ENCODE measurements at places on chromosomes 16 and 17.

GRCh38 chr17:43393944-43394482 is 4.8 kb upstream of the ARL4D start:
- peak; percentile 74 for DNase-seq

DNA sequence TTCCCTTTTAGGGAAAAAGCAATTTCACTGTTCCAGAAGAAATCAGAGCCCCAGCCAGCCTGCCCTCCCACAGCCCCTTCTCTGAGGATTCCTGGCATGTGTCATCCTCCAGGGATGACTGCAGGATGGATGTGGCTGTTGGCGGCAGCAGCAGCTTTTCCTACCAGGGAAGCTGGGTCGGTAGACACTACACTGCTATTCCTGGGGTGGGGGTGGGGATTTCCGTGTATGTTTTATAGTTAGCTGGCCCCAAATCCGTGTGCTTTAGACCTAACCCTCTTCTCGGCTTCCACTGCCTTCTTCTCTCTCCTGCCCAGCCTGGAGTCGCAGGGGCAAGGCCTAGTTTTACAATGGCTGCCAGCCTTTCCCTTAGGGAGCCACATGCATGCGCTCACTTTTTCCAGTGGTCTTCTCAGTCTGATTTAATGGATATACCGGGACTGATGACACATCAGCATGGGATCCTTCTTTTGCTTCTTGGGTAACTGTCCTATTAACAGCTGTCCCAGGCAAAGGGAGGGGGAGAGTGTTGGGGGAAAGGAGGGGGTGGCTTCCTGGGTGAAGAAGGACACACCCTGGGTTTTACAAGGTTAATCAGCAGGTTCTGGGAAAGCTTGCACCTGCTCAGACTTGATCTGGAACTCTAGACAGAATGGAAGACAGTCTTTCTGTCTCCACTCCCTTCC is 2.7 kb upstream of the NFE2L1 start:
- DNase-seq, result no peak

GRCh38 chr17:60156746-60157145 is 7.0 kb downstream of the CA4 start:
- no peak for DNase-seq

DNA sequence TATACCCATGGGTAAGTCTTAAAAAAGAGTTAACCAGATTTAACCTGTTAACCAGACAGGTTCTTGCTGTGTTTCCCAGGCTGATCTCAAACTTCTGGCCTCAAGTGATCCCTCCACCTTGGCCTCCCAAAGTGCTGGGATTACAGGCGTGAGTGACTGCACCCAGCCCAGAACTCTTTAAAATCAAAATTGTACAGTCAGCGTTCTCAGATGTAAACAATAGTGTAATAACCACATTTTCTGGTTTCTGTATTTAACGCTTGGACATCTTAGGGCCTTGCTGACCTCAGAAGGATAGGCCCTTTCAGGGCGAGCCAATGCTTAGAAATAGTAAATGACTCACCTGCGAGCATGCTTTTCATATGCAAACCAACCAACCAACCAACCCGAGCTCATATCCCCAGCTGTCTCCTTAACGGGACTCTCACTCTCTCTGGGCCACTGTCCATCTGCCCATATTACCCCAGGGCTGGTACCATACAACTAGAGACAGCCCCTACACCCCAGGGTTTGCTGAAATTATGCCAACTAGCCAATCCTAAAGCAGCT is 415.0 kb upstream of the XYLT1 start:
- DNase-seq, result no peak

- DNase-seq, result no peak
Observed at GRCh38 chr17:48240122-48240521, 132.6 kb downstream of the SNX11 start.

GRCh38 chr16:88589441-88589840 is 19.2 kb downstream of the ZC3H18 start:
- DNase-seq, result no peak

DNA sequence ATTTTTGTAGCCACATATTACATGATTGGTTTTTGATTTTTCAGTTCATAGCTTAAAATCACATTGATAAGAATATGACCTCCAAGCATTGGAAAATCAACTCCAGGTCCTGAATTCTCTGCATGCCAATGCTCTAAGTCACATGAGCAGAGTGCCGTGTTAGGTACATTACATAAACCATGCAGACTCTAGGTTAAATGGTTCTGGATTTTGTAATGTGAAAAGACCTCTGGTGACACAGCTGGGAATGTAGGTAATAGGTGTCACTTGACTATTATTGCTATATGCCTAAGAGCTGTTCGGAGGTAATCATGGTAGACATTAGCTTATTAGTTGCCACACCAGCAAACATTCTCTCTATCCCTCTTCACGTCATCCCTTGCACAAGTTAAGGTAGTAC is 231.1 kb upstream of the SALL1 start:
- no peak for DNase-seq

DNA sequence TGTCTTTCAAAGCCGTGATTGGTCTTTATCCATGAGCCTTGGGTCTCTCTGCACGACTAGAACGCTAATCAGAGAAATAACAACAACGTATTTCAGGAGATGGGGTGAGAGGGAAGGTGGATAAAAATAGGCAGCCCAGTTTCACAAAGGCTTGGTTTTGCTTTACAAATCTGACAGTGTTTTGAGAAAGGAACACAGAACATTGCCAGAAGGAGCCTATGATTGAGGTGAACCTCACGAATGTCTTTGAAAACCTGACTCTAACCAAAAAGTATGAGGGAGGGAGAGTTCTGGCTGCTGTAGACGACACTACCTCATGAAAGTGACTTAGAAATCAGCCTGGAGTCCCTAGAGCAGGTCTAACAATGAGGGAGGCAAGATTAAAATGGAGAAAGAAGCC is 38.0 kb upstream of the NOL11 start:
- DNase-seq, result no peak

DNA sequence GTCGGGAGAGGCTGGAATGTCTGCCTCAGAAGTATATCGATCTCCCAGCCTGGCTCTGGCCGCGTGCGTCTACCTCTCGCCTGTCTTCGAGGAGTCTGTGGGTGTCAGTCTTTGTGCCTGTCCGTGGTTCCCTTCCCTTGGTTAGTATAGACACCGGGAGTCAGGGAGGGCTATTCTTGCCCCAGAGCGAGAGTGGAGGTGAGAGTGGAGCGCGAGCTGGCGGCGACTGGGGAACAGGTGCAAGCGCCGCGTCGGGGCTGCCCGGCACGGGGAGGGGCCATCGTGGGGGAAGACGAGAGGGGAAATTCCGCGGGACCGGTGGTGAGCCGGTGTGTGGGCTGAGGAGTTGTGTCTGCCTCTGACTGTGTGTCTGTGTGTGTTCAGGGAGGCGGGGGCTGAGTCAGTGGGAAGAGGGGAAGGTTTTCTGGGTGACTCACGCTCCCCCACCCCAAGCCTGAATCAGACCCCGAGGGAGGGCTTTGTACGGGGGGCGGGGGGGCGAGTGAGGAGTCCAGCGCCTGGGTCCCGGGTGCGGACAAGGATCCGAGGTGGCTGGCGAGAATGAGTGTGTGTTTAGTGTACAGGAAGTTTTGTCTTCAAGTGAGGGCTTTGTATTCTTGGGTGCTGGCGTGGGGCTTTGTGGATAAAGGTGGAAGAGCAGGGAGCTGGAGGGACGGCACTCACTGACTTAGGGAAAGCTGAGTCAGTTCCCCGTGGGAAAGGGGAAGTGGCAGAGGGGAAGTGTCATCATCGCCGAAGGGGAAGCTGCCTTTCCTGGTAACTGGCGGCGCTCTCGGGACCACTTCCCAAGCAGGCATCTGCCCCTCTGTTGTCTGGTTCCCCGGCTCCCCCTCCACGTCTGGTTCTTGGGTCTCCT is 8.6 kb downstream of the KDM6B start:
- peak; percentile 99 for DNase-seq

DNA sequence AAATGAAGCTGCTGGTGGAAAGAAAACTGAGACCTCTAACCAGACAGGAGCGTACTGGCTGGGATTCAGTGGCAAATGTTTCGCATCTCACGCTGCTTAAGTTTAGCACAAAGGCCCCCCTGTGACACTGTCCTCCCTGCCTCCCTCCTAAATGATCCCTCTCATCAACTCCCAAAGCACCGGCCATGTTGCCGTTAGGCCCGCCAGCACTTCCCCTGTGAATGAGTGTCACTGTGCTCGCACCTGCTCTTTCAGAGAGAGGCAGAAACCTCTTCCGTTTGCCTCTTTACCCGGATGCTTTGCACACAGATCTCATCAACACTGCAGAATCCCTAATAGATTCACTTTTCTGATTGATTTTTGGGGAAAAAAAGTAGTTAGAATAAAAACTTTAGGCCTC is 26.5 kb downstream of the MBTPS1 start:
- DNase-seq, result no peak

DNA sequence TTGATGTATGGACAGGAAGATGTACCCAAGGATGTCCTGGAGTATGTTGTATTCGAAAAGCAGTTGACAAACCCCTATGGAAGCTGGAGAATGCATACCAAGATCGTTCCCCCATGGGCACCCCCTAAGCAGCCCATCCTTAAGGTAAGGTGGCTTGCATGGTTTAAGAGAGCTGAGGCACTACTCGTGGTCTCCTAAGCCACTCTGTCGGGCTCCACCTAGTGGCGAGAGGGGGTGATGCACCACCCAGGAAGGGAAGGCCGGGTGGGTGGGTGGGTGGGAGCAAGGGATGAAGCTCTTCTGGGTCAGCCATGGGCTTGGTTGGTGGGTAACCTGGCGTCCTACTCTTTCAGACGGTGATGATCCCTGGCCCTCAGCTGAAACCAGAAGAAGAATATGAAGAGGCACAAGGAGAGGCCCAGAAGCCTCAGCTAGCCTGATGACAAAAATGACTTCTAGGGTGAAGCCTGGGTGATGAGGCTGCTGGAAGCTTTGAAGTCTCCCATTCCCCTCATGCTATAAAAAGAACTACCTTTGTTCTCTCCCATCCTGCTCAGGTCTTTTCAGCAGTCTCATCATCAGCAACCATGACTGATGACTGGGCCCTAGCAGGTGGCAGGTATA is 21.5 kb downstream of the GPR179 start:
- peak; percentile 54 for DNase-seq

DNA sequence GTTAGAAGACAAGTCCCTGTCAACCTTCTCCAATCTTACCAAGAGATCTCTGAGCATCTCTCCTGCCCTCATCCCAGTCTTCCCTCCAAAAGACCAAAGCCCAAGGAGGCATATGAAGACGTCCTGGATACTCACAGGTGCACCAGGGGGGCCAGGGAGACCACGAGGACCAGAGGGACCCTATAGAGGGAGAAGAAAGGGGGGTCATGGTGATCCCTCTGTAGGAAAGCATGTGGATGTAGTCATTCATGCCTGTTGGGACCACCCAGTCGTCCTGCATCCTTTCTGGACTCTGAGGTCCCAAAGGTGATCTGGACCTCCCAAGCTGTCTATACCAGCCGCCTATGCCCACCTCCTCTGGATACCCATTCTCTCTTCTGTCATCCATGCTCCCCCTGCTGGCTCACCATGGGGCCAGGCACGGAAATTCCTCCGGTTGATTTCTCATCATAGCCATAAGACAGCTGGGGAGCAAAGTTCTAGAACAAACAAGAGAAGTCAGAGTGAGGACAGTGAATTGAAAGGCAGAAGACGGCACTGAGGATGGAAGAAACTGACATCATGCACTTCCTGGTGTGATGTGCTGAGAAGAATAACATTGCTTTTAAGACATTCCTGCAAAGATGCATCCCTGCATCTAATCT is 3.3 kb downstream of the COL1A1 start:
- DNase-seq, result peak; percentile 31

- DNase-seq, result no peak
Observed at GRCh38 chr17:17518014-17518413, 21.8 kb upstream of the RASD1 start.

DNA sequence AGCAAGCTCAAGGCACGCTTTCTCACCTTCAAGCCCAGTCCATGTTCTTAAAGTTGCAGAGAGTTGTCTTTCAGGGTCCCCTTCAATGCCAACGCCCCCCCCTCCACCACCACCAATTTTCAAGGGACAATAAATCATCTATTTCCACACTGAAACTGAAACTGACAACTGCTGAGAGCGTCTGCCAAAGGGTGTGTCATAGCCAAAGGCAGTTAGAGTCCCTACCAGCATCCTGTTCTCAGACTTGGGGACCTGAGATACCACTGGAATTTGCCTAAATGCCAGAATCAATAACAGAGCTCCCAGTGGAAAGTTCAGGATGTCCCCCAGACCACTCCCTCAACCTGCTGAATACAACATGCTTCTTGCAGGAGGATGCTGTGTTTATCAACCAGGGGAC is 133.2 kb upstream of the SOX9 start:
- DNase-seq, result no peak

DNA sequence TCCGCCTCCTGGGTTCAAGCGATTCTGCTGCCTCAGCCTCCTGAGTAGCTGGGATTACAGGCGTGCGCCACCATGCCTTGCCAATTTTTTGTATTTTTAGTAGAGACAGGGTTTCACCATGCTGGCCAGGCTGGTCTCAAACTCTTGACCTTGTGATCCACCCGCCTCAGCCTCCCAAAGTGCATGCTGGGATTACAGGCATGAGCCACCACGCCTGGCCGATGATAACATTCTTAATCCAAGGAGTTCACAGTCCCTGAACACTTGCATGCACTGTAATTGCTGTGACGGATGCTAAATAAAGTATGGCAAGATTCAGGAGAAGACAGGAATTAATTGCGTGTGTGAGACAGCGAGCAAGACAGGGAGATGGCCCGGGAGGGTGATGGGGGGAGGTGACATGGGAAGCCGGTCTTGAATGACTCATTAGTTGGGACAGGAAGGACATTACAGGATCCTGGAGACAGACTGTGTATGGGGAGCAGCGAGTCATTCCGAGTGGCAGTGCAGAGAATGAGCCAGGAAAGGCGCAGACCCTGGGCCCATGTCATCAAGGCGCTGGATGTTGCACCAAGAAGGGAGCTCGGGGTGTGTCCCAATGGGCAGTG is 6.7 kb downstream of the ABCA3 start:
- no peak for DNase-seq

- no peak for DNase-seq
Observed at GRCh38 chr16:6112700-6113099, 1015.1 kb upstream of the EEF2KMT start.

DNA sequence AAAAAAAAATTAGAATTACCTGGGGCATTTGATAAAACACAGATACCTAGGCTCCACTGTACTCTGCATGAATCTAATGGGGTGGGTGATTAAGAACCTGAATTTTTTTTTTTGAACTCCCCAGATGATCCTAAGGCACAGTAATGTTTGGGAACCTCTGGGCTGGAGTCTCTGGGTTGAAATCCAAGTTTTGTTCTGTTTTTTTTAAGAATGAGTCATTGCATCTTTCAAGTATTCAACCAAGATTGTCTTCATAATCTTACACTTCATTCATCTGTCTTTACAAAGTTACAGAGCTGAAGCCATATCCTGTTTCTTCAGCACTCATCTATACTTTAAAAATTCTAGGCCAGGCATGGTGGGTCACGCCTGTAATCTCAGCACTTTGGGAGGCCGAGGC is 52.6 kb downstream of the PIGL start:
- no peak for DNase-seq

GRCh38 chr16:1073566-1074378 is 1.2 kb downstream of the SSTR5 start:
- DNase-seq, result no peak

GRCh38 chr16:22358000-22358399 is 16.4 kb downstream of the CDR2 start:
- no peak for DNase-seq

Measured in activated T-helper 9 cell treated with anti-CD3 and anti-CD28 coated beads, Interleukin-2, amount 50 U/mL, for 16 hours (primary cell).